RWPE1 (cell line): ENCODE measurements at places on chromosomes 5 and 9.

DNA sequence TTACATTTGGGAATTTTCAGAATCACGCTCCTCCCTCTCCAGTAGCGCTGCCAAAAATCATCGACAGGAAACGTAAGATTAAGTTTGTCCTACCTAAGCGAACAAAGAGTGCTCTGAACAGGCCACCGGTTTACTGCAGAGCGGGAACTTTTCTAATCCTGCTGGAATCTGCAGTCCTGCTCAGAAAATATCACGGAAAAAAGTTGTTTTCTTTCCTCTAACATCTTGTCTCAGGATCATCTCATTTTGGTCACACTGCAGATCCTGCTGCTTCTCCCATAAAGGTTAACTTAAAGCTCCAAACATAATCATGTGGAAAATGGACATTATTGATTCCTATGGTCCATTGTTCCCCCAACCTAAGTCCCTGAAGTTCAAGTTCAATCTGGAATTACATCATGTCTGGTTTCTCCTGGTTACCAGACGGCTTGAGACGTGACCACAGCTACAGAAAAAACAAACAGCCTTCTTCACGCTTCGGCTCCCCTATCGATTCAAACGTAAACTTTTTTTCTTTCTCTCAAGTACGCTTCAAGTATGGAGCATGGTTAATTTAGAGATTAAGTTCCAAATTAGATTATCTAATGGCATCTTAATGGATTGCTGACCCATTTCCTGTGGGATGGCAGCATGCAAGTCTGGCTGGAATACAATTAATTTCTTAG is 217.6 kb downstream of the NFIB start:
- DNase-seq, result no peak

DNA sequence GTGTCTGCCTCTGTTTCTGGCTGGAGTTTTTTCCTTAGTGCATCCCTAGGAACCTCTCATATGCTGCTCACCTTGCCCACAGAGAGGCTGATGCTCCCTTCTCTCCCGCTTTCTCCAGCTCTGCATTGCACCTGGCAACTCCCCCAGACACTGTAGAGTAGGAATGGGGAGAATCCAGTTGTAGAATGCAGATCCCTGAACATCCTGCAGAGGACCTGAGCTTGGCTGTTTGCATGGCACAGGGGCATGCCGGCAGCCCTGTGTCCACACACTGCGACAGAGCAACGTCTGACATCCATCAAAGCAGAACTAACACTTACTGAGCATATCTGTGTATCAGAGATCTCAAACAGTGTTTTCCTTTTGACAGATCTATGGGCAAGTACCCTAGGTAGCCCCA is 19.9 kb downstream of the IDNK start:
- DNase-seq, result no peak

DNA sequence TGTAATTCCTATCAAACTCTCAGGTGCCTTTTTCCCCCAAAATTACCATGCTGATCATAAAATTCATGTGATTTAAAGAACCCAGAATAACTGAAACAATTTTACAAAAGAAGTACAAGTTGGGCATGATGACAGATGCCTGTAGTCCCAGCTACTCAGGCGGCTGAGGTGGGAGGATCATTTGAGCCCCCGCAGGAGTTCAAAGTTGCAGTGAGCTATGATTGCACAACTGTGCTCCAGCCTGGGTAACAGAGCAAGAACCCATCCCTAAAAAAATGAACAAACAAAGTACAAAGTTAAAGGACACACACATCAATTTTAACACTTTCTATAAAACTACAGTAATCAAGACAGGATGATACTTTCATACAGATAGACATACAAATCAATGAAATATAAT is 97.9 kb upstream of the LPAR1 start:
- DNase-seq, result no peak

GRCh38 chr9:109437286-109437685 is 60.8 kb downstream of the PTPN3 start:
- no peak for DNase-seq

DNA sequence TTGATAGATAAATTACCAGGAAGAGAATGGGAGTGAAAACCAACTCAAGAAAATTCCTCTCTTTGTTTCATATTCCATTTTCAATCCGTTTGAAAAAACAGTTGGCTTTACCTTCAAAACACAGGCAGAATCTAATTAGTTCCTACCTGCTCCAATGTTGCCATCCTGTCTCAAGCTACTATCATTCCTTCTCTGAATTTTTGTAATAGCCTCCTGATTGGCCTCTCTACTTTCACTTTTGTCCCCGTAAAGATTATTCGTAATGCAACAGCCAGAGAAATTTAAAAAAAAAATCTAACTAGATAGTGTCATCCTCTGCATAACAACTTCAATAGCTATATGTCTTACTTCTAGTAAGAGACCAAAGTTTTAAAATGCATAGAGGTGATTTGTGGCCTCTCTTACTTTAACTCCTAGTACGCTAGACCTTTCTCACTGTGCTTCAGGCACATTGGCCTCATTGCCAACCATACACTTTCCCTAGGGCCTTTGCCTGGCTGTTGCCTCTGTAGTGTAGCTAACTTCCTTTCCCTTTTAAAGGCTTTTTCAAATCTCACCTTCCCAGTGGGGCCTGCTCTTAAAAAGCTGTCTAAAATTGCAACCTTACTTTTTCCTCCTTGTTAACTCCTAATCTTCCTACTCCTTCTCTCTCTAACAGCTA is 311.3 kb upstream of the GRIN3A start:
- no peak for DNase-seq

GRCh38 chr9:37840560-37841194 is 40.1 kb downstream of the DCAF10 start:
- DNase-seq, result peak; percentile 20

GRCh38 chr5:133154274-133155075 is 102.7 kb downstream of the HSPA4 start:
- no peak for DNase-seq

GRCh38 chr5:95669540-95669939 is 13.3 kb downstream of the SPATA9 start:
- no peak for DNase-seq

GRCh38 chr5:120479066-120479465 is 15.0 kb downstream of the PRR16 start:
- no peak for DNase-seq

- peak; percentile 58 for DNase-seq
Observed at GRCh38 chr5:90866333-90866732, 307.7 kb downstream of the ADGRV1 start.

GRCh38 chr5:126745259-126745992 is 31.5 kb upstream of the LMNB1 start:
- DNase-seq, result no peak

GRCh38 chr5:26343801-26344325 is 694.5 kb downstream of the CDH9 start:
- DNase-seq, result no peak

- DNase-seq, result no peak
Observed at GRCh38 chr9:132049323-132049882, 30.3 kb downstream of the MED27 start.

DNA sequence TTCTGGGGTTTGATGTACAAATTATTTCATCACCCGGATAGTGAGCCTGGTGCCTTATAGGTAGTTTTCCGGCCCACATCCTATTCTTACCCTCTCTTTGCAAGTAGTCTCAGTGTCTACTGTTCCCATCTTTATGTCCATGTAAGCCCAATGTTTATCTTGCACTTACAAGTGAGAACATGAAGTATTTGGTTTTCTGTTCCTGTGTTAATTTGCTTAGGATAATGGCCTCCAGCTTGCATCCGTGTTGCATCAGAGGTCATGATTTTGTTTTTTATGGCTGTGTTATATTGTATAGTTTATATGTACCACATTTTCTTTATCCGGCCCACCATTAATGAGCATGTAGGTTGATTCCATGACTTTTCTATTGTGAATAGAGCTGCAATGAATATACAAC is 136.5 kb downstream of the PRR16 start:
- DNase-seq, result no peak

- peak; percentile 77 for DNase-seq
Observed at GRCh38 chr9:19116107-19116790, 11.0 kb downstream of the PLIN2 start.

- DNase-seq, result no peak
Observed at GRCh38 chr5:98749046-98749445, 24.4 kb upstream of the RGMB start.

DNA sequence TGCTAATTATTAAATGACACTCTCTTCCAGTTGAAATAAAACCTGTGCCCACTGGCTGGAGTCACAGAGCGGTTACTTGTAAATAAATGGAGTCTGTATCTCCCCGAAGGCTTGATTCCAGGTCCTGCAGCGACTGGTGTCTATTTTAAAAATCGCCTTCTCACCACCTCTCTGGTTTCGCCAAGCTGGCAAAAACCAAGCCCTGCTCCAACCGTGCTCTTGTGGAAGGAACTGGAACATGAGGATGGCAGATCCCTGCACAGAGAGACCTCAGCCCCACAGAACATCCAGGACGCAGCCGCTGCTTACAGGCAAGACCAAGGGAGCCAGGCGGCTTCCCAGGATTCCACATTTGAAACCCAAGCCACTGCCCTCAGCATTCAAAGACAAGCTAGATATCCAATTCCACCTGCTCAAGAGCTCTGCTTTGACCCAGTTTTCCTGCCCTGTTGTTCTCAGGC is 15.0 kb downstream of the SEMA4D start:
- DNase-seq, result no peak

DNA sequence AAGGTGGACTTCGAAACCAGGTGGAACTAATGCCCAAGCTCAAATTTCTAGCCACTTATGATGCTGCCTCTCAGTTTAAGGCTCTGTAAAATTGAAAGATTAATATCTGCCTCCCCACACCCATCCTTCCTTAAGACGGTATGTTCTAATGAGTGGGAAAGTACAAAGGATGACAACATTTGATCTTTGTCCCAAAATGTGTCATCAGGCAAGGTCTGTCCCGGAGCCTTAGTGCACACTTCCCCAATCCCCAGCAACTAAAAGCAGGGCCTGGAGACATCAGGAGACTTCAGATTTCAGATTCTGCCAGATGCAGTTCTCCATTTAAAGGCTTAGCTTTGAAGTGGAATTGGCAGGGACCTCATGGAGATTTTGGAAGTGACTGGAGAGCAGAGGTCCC is 316.5 kb downstream of the ASTN2 start:
- DNase-seq, result no peak

GRCh38 chr5:166431456-166431855 is 1860.0 kb upstream of the WWC1 start:
- DNase-seq, result no peak

DNA sequence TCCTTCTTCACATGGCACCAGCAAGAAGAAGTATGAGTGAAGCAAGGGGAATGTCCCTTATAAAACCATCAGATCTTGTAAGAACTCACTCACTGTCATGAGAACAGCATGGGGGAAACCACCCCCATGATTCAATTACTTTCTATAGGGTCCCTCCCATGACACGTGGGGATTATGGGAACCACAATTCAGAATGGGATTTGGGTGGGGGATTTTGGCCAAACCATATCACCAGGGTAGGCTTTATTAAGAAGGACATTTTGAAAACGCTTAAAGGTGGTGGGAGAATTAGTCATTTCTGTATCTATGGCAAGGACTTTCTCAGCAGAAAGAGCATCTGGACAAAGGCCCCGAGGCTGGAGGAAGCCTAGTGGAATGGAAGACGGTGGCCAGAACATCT is 100.2 kb upstream of the ADAMTS16 start:
- no peak for DNase-seq

GRCh38 chr9:28600226-28600625 is 1026.9 kb upstream of the C9orf72 start:
- no peak for DNase-seq

- DNase-seq, result no peak
Observed at GRCh38 chr5:78979909-78980308, 5.2 kb downstream of the ARSB start.

GRCh38 chr9:86838519-86839497 is 108.5 kb downstream of the GAS1 start:
- no peak for DNase-seq

DNA sequence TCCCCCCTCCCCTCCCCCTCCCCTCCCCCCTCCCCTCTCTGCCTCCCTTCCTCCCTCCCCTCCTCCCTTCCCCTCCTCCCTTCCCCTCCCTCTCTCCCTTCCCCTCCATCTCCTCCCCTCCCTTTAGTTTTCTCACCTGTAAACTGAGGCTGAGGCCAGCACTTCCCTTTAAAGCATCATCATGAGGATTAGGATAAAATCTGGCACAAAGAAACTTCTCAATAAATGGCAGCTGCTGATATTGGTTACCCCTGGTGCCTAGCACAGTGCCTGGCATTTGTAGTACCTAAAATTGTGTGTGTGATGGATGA is 41.9 kb downstream of the RAI14 start:
- DNase-seq, result no peak

DNA sequence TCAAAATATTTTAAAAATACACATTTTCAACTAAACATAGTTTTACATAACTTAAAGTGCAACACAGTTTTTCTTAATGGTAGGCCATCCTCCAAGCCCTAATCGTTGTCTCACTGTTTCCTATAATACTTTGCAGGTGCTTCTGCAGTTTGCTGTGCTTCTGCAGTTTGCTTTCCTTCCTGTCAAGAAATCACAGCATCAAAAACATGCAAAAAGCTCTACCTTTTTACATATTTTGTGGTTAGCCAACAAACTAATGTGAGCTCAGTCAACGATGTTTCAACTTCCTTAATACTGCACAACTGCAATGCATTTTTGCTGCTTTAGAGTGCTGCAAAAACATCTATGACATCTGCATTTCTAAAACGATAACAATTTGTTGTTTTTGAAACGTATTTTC is 25.2 kb downstream of the EMB start:
- no peak for DNase-seq

DNA sequence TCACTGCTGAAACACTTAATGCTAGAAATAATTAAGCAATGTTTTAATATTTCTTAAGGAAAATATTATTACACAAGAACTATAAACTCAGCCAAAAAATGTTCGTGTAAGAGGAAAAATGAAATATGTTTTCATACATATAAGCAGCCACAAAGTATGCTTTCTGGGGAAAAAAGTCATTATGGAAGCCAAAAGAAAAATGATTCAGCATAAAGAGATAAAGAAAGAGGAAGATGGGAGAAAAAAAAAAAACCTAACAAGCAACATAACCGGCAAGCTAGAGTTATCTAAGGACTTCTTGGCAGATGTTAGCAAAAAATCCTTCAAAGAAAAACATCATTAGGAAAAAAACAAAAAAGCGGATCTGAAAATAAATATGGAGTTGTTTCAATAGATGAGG is 179.1 kb downstream of the MUSK start:
- DNase-seq, result no peak

DNA sequence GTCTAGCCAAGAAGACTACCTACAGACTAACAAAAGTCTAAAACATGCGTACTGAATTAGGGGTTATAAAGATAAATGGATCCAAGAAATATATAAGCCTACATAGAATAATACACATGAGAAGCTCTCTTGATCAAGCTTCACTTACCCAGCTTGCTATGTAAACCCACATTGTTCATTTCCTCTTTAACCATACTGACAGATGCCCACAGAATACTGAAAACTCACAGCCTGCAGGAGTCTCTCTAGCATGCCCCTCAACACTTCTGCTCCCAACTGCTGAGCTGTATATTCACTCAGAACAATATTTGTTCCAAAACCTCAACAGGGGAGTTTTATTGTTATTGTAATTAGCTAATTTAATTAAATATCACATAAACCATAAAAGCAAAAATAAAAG is 52.4 kb downstream of the RFX3 start:
- DNase-seq, result no peak

GRCh38 chr5:16580382-16580781 is 36.4 kb downstream of the RETREG1 start:
- no peak for DNase-seq
